Thoracic aorta endothelial cell (primary cell): ENCODE measurements at places on chromosomes 3 and 15. TPM values are rescaled to one million over a fixed set of nuclear protein-coding genes. Genes with fewer than 3 reads are reported as not detected.

Gene DOCK3
- 0.13 and 0.14 TPM in 2 replicates for total RNA-seq

Gene MYLK
- 17.8 and 41.6 TPM in 2 replicates for total RNA-seq

Gene TMEM212
- total RNA-seq: not detected in 2 replicates

Gene NT5DC2
- 59.6 and 67.4 TPM in 2 replicates for total RNA-seq

Gene SUCNR1
- not detected in 2 replicates for total RNA-seq

Gene LAMB2
- 189 and 254 TPM in 2 replicates for total RNA-seq

Gene ROPN1
- total RNA-seq: not detected in 2 replicates

Gene CHRM5
- not detected in 2 replicates for total RNA-seq

Gene YEATS2
- total RNA-seq: 55.7 and 62.6 TPM in 2 replicates

Gene CACNA2D2
- under 0.01 TPM in 2 replicates for total RNA-seq

Gene P2RY13
- total RNA-seq: not detected in 2 replicates

Gene MAPKAPK3
- total RNA-seq: 18.9 and 31.8 TPM in 2 replicates

Gene GABRR3
- total RNA-seq: not detected in 2 replicates

Gene NUP210
- 0.53 and 17.7 TPM in 2 replicates for total RNA-seq

Gene CIAO2A
- 83.8 and 84.0 TPM in 2 replicates for total RNA-seq

Gene PCOLCE2
- total RNA-seq: 1.3 and 2.5 TPM in 2 replicates

Gene GABRB3
- 0.40 and 0.57 TPM in 2 replicates for total RNA-seq

Gene SEMA3F
- total RNA-seq: 75.3 and 134 TPM in 2 replicates
